Neuronal stem cell (in vitro differentiated cells): ENCODE measurements at places on chromosomes 11 and 22.

- no peak overlapping the region for H3K27ac ChIP-seq
- DNase-seq = no peak
- H3K36me3 ChIP-seq = peaks cover 62% of the 10 kb centered on the region
- no peaks in the 10 kb centered on the region for H3K4me1 ChIP-seq
- no peak overlapping the region for H3K4me3 ChIP-seq
Measured at GRCh38 chr11:61309739-61310138, 14.6 kb upstream of the VWCE start.

DNA sequence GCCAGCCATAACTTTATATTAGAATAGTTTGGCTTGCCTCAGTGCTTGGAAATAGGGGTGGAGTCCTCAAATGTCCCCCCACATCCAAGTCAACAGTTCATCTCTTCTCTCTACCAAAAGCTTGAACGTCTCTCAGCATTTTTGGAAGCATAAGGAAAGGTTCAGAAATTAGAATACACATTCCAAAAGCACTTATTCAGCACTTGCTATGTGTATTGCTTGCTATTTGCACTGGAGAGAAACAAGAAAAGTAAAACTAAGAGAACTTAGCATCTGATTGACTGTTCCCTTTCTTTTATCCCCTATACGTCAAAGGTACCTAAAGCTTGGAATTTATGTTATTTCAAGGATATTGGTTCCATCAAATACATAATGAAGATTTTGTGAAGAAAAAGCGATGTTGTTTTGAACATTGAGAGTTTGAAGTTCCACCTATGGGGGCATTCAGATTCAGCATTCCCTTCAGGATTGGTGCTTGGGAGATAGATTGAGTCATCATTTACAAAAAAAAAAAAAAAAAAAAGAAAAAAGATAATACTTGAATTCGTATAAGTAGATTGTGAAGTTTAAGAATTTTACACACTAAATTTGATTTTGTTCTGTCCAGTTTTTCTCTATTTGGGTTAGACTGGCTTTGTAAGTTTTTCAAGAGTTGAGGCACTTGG lies 1.3 kb downstream of the TBRG1 start:
- peaks cover 4% of the 10 kb centered on the region for H3K27me3 ChIP-seq
- peak overlapping the region; percentile 66 for H3K4me3 ChIP-seq
- DNase-seq = no peak
- peaks cover 18% of the 10 kb centered on the region for H3K36me3 ChIP-seq

DNA sequence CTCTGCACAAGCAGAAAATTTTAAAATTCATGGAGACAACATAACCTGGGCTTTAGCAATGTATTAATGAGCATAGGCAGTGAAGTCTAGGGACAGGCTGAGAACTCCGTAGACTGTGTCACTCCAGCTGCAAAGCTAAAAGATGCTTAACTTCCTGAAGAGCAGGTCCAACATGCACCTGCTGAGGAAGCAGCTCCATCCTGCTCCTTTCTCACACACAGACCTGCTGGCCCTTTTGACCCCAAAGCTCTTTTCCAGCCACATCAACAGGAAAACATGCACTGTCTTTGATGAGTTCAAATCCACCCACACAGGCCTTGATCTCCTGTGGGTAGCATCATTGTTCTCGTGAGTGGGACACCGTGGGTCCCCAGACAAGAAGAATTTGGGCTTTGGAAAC lies 36.0 kb downstream of the SYN3 start:
- H3K27me3 ChIP-seq = no peaks in the 10 kb centered on the region
- DNase-seq = no peak
- no peak overlapping the region for H3K4me3 ChIP-seq
- no peak overlapping the region for H3K27ac ChIP-seq
- H3K36me3 ChIP-seq = no peaks in the 10 kb centered on the region

GRCh38 chr11:116109228-116109627 lies 605.0 kb upstream of the CADM1 start:
- no peaks in the 10 kb centered on the region for H3K36me3 ChIP-seq
- DNase-seq = no peak
- H3K27me3 ChIP-seq = no peaks in the 10 kb centered on the region
- H3K4me3 ChIP-seq = no peak overlapping the region
- H3K4me1 ChIP-seq = no peaks in the 10 kb centered on the region
- H3K27ac ChIP-seq = no peak overlapping the region

DNA sequence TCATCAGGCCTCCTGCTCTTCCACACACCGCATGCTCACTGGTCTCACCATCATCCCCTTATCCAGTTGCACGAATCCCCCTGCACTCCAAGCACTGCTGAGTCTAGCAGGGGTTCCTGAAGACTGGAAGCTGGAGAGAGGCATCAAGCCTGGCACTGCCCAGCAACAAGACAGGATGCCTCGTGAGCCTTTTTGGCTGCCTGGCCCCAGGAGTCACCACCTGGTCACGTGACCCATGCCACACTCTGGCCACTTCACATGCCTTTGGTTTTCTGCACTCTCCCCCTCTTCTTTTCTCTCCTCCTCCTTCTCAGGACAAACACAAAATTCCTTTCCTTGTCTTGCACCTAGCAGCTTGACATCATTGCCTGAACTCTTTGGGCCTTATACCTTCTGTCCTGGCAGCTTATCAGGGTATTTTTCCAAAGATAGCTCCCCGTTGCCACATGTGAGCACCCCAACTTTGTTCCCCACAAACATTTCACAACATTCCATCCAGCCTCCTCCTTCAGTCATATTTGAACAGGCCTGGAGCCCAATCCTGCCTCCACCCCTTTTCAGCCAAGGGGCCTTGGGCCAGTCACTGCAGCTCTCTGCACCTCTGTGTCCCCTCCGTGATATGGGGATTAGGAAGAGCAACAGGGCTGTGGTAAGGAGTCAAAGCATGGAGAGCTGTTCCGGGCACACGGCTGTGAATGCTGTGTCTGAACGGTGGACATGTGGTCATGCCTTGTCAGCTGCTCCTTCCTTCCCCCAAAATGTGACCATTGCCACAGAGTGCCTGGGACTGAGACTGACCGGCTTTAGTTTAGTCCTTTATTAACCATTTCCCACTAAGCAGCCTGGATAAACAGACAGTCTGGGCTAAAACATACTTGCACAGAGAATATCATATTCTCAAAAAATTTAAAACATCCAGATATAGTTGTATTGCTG lies 2.8 kb upstream of the PACSIN2 start:
- H3K4me1 ChIP-seq = peaks cover 15% of the 10 kb centered on the region
- H3K27me3 ChIP-seq = no peaks in the 10 kb centered on the region
- no peaks in the 10 kb centered on the region for H3K36me3 ChIP-seq
- peak overlapping the region; percentile 11 for H3K4me3 ChIP-seq
- DNase-seq = no peak

DNA sequence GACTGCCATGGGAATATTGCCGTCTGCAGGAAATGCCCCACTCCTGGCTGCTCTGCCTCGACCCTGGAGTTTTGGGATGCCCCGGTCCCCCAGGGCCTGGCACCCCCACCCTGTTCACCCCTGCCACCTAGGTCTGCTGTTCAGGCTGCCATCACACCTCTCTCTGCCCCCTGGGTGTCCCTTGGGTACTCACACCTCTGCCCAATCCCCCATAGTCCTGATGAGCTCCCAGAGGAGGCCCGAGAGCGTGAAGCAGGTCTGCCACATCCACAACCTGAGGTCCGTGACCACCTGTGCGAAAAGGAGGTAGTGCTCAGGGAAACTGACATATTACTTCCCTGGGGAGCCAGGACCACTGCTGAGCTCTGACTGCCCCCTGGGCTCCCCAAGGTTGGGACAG lies 20.2 kb upstream of the DRICH1 start:
- no peak overlapping the region for H3K27ac ChIP-seq
- DNase-seq = no peak
- no peak overlapping the region for H3K4me3 ChIP-seq
- peaks cover 9% of the 10 kb centered on the region for H3K36me3 ChIP-seq
- no peaks in the 10 kb centered on the region for H3K27me3 ChIP-seq
- no peaks in the 10 kb centered on the region for H3K4me1 ChIP-seq

DNA sequence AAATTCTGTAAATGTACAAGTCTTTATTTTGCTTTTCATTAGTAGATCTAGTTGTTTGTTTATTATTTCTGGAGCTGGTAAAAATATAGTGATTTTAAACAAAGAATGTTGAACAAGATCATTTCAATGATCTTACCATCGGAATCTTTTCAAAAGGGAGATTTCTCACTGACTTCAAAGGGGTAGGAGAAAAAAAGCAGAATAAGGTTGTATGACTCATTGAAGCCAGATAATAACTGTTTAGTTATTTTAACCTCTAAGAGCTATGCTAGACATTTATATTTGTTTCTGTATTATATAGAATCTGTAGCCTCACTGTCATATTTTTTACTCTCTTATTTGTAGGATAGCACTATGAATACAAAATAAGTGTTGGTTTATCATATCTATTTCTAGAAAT lies 8.1 kb upstream of the PDE3B start:
- H3K27ac ChIP-seq = no peak overlapping the region
- H3K4me1 ChIP-seq = no peaks in the 10 kb centered on the region
- H3K36me3 ChIP-seq = no peaks in the 10 kb centered on the region
- no peak for DNase-seq
- no peaks in the 10 kb centered on the region for H3K27me3 ChIP-seq
- no peak overlapping the region for H3K4me3 ChIP-seq

- no peaks in the 10 kb centered on the region for H3K36me3 ChIP-seq
- H3K4me1 ChIP-seq = no peaks in the 10 kb centered on the region
- no peak overlapping the region for H3K4me3 ChIP-seq
- no peak overlapping the region for H3K27ac ChIP-seq
- DNase-seq = no peak
Measured at GRCh38 chr22:22673628-22674027, 29.2 kb downstream of the GGTLC2 start.

GRCh38 chr11:122139595-122139866 lies 23.5 kb upstream of the BLID start:
- DNase-seq = no peak
- H3K36me3 ChIP-seq = no peaks in the 10 kb centered on the region
- H3K4me3 ChIP-seq = no peak overlapping the region
- no peak overlapping the region for H3K27ac ChIP-seq
- no peaks in the 10 kb centered on the region for H3K4me1 ChIP-seq
- H3K27me3 ChIP-seq = no peaks in the 10 kb centered on the region

DNA sequence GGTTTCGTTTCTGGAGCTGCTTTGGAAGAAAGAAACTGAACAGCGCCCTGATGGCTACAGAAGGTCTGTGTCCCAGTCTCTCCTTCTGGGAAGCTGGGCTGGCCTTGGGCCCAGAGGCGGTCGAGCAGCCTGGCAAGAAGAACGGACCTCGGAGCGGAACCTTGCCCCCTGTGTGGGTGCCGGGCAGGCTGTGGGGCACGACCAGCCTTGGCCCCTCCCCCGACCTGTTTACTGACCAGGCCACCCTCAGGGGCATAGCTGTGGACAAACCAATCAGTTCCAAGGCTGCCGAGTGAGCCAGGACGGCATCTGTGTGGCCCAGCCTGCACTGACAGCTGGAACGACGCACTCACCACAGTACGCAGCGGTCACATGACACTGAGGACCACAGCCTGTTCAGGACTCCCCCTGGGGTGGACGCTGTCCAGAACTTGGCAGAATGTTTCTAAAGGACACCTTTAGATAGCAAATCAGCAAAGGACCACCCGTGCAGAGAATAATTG lies 7.2 kb downstream of the PIM3 start:
- H3K27me3 ChIP-seq = peaks cover 18% of the 10 kb centered on the region
- H3K27ac ChIP-seq = no peak overlapping the region
- H3K4me1 ChIP-seq = peaks cover 21% of the 10 kb centered on the region
- DNase-seq = no peak

DNA sequence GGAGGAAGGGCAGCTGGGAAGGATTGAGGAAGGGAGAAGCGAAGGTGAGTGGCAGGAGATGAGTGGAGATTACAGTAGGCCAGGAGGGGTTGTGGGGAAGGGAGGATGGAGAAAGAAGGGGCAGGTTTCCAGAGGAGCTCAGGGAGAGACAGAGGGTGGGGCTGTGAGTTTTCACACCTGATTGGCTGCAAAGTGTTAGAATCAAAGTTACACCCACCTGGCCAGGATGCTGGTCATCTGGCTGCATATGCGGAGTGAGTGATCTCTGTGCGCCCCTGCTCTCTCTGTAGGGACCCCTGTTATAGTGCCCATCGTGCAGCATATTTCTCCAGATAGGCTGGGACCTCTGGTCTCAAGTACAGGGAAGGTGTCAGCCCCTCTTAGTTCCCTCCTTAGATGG lies 18.3 kb downstream of the AMPD3 start:
- H3K4me3 ChIP-seq = no peak overlapping the region
- H3K27ac ChIP-seq = no peak overlapping the region
- no peaks in the 10 kb centered on the region for H3K36me3 ChIP-seq
- H3K4me1 ChIP-seq = no peaks in the 10 kb centered on the region
- no peak for DNase-seq

GRCh38 chr11:77107950-77108349 lies 5.3 kb downstream of the OMP start:
- H3K27ac ChIP-seq = no peak overlapping the region
- no peak for DNase-seq
- H3K36me3 ChIP-seq = peaks cover 2% of the 10 kb centered on the region
- H3K4me1 ChIP-seq = no peaks in the 10 kb centered on the region
- H3K4me3 ChIP-seq = no peak overlapping the region

DNA sequence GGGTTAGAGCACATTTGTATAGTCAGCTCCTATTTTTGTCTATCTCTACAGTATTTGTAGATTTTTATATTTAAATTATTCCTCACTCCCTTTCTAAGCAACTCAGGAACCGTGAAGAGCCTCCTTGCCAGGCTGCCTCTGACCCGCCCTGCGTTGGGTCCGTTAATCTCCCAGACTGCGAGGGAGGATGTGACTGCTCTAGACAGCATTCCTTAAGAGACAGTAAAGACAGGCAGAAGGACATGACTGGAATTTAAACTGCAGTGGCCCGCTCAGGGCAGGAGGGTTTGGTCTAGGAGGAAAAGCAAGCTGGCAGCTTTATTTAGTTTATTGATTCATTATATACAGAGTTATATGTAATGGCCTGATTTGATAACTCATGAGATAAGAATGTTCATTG lies 413.7 kb downstream of the TMEM135 start:
- H3K4me1 ChIP-seq = no peaks in the 10 kb centered on the region
- no peaks in the 10 kb centered on the region for H3K36me3 ChIP-seq
- H3K27me3 ChIP-seq = no peaks in the 10 kb centered on the region
- H3K27ac ChIP-seq = no peak overlapping the region

GRCh38 chr11:110463153-110463552 lies 33.4 kb downstream of the FDX1 start:
- H3K27ac ChIP-seq = no peak overlapping the region
- peak; percentile 23 for DNase-seq
- no peaks in the 10 kb centered on the region for H3K4me1 ChIP-seq
- H3K36me3 ChIP-seq = peaks cover 37% of the 10 kb centered on the region

DNA sequence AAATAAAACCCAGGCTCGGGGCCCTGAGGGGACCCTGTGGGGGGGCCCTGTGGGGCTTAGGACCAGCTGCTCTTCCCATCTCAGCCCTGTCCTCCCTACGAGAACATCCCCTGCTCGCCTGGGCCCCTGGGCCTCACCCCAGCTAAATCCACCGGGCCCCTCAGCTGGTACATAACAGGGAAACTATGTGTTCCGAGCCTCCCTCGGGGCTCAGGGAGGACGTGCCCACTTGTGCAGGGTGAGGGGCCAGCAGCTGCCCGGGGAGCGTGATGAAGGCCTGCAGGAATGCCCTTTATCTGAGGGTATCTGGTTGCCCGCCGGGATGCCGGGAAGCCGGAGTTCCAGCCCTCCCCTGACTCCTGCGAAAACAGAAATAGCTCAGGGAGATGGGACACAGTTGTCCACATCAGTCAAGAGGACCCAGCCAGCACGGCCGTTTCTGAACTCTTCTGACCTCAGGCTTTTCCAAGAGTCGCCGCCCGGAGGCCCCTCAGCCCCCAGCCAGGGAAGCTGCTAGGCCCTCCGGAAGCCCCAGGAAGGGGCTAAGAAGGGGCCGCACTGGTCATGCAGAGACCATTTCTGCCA lies 20.6 kb downstream of the MRPL23 start:
- no peak overlapping the region for H3K27ac ChIP-seq
- no peak for DNase-seq
- no peak overlapping the region for H3K4me3 ChIP-seq
- no peaks in the 10 kb centered on the region for H3K36me3 ChIP-seq
